Activated naive CD8-positive, alpha-beta T cell treated with anti-CD3 and anti-CD28 coated beads for 36 hours (primary cell): ENCODE measurements at places on chromosomes 16 and 17.

- no peak for DNase-seq
These were observed 8.4 kb upstream of the SRCIN1 start for GRCh38 chr17:38613981-38614779.

DNA sequence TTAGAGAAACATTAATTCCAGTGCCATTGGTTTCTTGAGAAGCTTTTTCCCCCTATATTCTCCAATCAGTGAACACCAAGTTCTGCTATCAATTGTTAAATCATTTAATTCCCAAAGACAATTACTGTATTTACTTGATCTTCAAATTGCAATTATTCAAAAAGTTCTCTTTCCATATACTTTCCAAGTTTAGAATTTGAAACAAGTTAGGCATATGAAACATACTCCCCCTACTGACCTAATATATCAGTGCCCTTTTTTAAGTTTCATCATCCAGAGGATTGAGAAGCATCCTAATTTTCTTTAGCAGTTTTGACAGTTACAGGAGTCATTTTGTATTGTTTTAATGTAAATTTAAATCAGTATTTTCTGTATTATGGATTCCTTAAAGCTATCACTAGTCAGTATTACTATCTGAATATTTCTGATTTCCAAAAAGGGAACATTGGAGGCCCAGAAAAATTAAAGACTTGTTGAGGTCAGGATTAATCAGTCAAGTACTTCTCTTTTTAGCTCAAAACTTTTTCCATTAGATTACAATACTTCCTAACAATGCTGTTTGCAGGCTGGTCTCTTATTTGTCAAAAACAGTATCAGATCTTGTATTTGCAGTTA is 16.3 kb downstream of the MEIOC start:
- no peak for DNase-seq

GRCh38 chr17:63483038-63483437 is 6.2 kb downstream of the ACE start:
- no peak for DNase-seq

GRCh38 chr16:30413112-30413806 is 5.9 kb downstream of the ZNF771 start:
- no peak for DNase-seq

GRCh38 chr16:85651629-85652430 is 36.9 kb downstream of the GINS2 start:
- DNase-seq, result no peak

DNA sequence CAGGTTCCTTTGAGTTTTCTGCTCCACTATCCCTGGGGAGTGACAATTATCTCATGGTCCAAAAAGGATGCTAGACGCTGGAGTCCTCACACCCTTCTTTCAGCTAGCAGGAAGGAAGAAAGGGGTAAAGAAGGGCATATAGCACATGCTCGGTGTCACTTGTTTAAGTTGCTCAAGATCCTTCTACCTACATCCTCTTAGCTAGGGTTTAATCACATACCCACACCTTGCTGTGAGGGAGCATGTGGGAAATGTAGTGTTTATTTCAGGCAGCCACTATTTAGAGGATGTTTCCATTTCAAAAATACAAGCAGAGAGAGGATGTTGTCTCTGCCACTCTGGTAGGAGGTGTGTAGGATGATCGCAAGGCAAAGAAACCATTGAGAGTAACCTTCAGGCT is 4.5 kb downstream of the PRKCB start:
- no peak for DNase-seq
